ENCODE measurements at places on chromosomes 2 and 18.

DNA sequence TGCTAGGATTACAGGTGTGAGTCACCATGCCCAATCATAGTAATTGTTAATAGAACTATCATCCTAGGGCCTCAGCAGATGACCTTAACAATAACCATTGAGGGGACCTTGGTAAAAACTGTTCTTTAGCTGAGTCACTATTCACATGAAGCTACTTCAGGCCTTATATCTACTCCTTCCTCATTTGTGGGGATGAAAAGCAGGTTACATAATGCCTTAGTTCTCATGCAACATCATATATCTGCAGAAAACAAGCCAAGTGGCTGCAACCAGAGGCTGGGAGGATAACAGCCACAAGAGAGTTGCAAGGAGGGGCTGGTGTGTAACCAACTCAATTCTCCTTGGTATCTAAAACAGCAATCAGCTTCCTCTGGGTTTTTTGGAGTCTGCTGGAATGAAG is 445.4 kb downstream of the NBAS start:
- no peak for DNase-seq

GRCh38 chr2:174325373-174326160 is 9.2 kb upstream of the SP9 start:
- no peak for DNase-seq

DNA sequence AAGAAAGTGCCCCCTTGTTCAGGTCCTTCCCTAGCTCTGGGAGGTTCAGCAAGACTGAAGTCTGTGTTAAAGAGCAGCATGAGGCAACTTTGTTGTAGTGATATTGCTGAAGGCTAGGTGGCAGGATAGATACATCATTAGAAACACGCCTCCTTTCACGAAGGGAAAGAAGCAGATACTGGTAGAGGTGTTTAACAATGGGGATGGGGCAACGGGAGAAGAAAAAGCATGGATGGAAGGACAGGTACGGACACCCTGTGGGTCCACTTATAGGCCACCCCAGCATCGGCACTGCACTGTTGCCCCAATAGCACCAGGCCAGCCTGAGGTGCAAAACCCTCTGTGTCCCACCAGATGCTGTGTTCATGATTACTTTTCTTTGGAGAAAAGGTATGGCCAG is 3.5 kb upstream of the IGFBP5 start:
- no peak for DNase-seq

DNA sequence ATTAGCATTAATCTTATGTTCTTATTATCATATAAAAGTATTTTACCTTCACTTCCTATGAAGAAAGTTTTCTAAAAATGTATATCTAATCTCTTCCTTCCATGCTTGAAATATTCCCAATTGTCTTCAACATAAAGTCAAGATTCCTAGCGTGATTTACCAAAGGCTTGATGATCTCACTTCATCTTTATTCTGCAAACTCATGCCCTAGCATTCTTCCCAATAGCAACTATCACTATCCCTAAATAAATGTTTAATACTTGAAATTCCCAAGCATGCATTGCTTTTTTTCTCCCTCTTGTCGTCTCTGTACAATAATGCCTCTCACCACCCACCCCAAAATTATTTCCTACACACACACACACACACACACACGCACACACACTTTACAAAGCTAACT is 125.8 kb downstream of the VWC2L start:
- DNase-seq = no peak

DNA sequence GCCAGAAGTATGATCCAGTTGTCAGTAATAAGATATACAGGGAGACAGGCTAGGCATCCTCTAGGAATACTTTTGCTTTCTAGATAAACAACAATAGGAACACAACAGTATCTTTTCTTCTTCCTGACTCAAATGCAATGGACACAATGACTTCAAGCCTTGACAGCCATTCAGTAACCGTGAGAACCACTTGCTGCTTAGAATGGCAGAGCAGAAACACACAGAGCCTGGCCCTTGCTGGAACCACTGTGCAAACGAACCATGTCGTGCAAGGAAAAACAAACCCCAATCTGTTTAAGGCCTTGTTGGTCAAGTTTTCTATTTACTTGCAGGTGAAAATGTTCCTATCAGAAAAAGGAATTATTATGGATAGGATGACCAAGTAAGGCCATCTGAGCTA is 18.8 kb downstream of the TRIP12 start:
- DNase-seq = no peak

- DNase-seq = no peak
Observed at GRCh38 chr2:79630060-79630459, 117.2 kb downstream of the CTNNA2 start.

GRCh38 chr18:62847081-62847480 is 131.7 kb downstream of the PHLPP1 start:
- DNase-seq = no peak

- DNase-seq = no peak
Observed at GRCh38 chr2:124683536-124684428, 658.7 kb downstream of the CNTNAP5 start.

DNA sequence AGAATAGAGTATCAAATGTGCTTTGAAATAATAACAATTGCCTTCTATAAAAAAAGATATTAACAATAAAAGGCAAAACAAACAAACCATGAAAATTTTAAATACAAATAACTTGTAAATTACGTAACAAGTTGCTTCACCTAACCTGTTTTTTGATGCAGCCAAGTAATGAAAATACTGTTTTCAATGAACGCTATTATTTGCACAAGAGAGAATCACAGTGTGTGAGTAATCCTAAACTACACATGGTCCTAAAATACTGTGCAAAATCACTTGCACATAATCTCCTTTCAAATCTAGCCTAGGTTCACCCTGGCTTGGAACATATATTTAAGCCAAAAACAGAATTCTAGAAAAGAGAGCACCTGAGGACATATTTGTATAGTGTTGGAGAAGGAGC is 98.9 kb downstream of the CCDC148 start:
- no peak for DNase-seq

DNA sequence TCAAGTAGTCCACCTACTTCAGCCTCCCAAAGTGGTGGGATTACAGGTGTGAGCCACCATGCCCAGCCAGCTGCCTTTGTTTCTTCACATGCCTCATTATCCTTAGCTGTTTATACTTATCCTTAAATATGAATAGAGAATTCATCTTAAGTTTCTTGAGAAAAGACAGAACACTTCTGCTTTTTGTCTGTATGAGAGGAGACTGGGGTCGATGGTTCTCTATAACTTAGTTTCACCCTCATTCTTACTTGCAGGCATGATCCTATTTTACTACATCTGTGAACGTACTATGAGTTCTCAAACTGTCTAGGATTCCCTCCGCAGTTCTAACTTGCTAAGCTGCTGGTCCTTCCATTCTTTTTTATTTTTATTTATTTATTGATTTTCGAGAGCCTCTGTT is 20.4 kb downstream of the PPM1B start:
- DNase-seq = no peak

GRCh38 chr18:37426586-37426985 is 139.0 kb downstream of the CELF4 start:
- no peak for DNase-seq

GRCh38 chr18:76874642-76875389 is 52.5 kb downstream of the ZNF236 start:
- peak; percentile 39 for DNase-seq

- no peak for DNase-seq
Observed at GRCh38 chr2:117723888-117724434, 90.5 kb upstream of the DDX18 start.
